ENCODE measurements at places on chromosomes 7 and 10. TPM values are rescaled to one million over a fixed set of nuclear protein-coding genes. Genes with fewer than 3 reads are reported as not detected.

The RBM48 gene
- total RNA-seq, result 5.4 TPM

The PTPN20 gene
- total RNA-seq, result not detected

DNA sequence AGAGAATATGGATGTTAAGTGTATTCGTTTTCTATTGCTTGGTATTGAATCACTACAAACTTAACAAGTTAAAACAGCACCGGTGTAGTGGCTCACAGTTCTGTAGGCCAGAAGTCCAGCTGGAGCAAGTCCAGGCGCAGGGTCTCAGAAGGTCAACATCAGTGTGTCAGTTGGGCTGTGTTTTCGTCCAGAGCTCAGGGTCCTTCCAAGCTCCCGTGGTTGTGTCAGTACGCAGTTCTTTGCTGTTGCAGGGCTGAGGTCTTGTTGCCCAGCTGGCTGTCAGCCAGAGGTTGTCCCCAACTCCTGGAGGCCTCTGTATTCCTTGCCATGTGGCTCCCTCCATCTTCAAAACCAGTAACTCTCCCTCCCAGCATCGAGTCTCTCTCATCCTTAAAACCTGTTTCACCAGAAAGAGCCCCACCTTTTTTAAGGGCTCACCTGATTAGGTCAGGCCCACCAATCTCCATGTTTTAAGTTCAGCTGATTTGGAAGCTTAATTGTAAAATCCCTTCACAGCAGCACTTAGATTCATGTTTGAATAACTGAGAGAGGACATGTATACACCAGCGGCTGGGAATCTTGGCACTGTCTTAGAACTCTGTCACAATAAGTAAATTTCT lies 26.8 kb downstream of the ACADSB start:
- DNase-seq, result no peak

- DNase-seq, result no peak
Observed at GRCh38 chr7:108406222-108406890, 49.9 kb downstream of the NRCAM start.

DNA sequence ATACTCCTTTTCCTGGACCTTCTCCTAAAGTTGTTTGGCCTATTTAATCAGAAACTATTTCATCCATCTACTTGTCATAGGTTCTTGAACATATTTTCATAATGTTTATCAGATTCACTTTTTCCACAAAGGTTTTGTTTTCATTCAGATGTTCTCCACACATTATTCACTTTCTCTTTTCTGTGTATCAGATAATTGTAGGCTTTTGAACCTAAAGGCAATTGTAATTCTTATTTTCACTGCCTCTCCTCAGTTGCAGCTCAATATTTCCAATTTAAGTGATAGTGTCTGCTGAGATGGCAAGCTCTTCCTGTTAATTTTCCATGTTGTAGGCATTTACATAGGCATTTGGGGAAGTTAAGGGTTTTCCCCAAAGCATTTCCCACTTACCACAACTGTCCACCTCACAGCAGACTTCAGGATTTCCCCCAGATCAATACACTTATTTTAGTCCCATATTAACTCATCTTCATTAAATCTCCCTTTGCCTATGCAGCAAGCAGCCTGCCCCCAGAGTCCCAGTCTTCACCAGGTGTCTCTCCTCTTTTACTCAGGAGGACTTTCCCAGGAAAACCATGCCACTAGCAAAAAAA lies 12.3 kb upstream of the IKZF1 start:
- DNase-seq, result no peak

- no peak for DNase-seq
Observed at GRCh38 chr7:82816272-82816671, 346.4 kb downstream of the PCLO start.

- no peak for DNase-seq
Observed at GRCh38 chr10:69846293-69846921, 44.7 kb downstream of the COL13A1 start.

- DNase-seq, result peak; percentile 35
Observed at GRCh38 chr10:87767253-87767652, 50.8 kb downstream of the ATAD1 start.

The LRMDA gene
- total RNA-seq, result 1.6 TPM

The ACTL6B gene
- total RNA-seq, result not detected

- DNase-seq, result no peak
Observed at GRCh38 chr10:59448616-59449015, 86.3 kb upstream of the FAM13C start.

GRCh38 chr10:79320820-79321493 lies 26.3 kb upstream of the PPIF start:
- DNase-seq, result peak; percentile 92

The ANKRD7 gene
- 7.9 TPM for total RNA-seq

- DNase-seq, result no peak
Observed at GRCh38 chr10:123797813-123798212, 93.8 kb downstream of the CPXM2 start.

The AEBP1 gene
- not detected for total RNA-seq

The PRKCQ gene
- total RNA-seq, result 7.1 TPM

The PTF1A gene
- total RNA-seq, result not detected

The DENND2A gene
- 5.4 TPM for total RNA-seq

GRCh38 chr10:112809736-112810135 lies 140.3 kb upstream of the TCF7L2 start:
- no peak for DNase-seq

Data from Daoy (cell line).